Heart right ventricle (tissue), 16 donors: ENCODE measurements at places on chromosomes 2 and 18. TPM values are rescaled to one million over a fixed set of nuclear protein-coding genes. Genes with fewer than 3 reads are reported as not detected.

Gene CCL20
- 0.20 TPM for polyA plus RNA-seq

Gene PIGN
- polyA plus RNA-seq, result 4.4 TPM

Gene EDAR
- not detected for polyA plus RNA-seq

Gene ASXL3
- 0.12 TPM for polyA plus RNA-seq

Gene NEURL3
- polyA plus RNA-seq, result 0.06 TPM

Gene CCDC178
- polyA plus RNA-seq, result not detected

Gene CDH19
- 28.3 TPM for polyA plus RNA-seq

Gene KIF5C
- polyA plus RNA-seq, result 0.44 TPM

Gene RAD51AP2
- polyA plus RNA-seq, result 0.15 TPM

Gene EPB41L3
- 5.4 TPM for polyA plus RNA-seq

Gene METTL4
- 6.0 TPM for polyA plus RNA-seq

Gene BUB1
- 0.20 TPM for polyA plus RNA-seq

Gene GBX2
- polyA plus RNA-seq, result 0.15 TPM

Gene ECEL1
- polyA plus RNA-seq, result 1.5 TPM

Gene MEP1B
- polyA plus RNA-seq, result not detected

Gene CFAP65
- not detected for polyA plus RNA-seq

Gene HOXD10
- polyA plus RNA-seq, result not detected

Gene MERTK
- polyA plus RNA-seq, result 3.0 TPM

Gene G6PC2
- not detected for polyA plus RNA-seq

Gene PLGLB1
- 13.7 TPM for polyA plus RNA-seq

Gene MARCO
- 0.66 TPM for polyA plus RNA-seq

Gene SERPINB12
- polyA plus RNA-seq, result not detected

Gene TMEFF2
- polyA plus RNA-seq, result not detected

Gene HMSD
- polyA plus RNA-seq, result 0.03 TPM

Gene GKN1
- not detected for polyA plus RNA-seq

Gene ANKZF1
- polyA plus RNA-seq, result 12.7 TPM

Gene TMEM87B
- 6.0 TPM for polyA plus RNA-seq

Gene RGPD4
- not detected for polyA plus RNA-seq

Gene DYSF
- polyA plus RNA-seq, result 20.6 TPM

Gene SLC14A1
- 5.6 TPM for polyA plus RNA-seq

Gene CROCC2
- polyA plus RNA-seq, result 0.06 TPM

Gene RNF144A
- polyA plus RNA-seq, result 4.9 TPM

Gene CNRIP1
- polyA plus RNA-seq, result 10.5 TPM

Gene DLX1
- 0.10 TPM for polyA plus RNA-seq

Gene PID1
- 4.6 TPM for polyA plus RNA-seq

Gene DLGAP1
- polyA plus RNA-seq, result 0.07 TPM

Gene RNU2-63P
- polyA plus RNA-seq, result not detected
